ENCODE measurements at places on chromosomes 6 and 20.

GRCh38 chr6:170129691-170130171 is 161.1 kb downstream of the DLL1 start:
- peak; percentile 54 for ATAC-seq

DNA sequence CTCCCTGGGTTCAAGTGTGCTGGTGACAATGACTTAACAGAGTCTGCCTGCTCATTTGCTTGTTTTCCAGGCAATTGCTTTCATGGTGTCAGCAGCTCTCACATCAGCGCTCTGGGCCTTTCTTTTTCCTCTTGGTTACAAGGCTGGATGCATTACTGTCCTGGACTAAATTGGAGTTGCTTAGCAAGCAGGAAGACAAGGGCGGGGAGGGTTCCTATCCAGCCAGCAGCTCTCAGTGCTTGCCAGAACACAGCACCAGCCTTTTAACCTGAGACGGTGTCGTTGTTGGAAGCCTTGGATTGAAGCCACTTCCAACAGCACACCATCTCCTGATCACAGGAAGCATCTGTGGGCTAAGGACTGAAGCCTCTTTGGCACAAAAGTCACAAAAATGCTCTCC is 606.9 kb downstream of the CDH26 start:
- no peak for ATAC-seq

DNA sequence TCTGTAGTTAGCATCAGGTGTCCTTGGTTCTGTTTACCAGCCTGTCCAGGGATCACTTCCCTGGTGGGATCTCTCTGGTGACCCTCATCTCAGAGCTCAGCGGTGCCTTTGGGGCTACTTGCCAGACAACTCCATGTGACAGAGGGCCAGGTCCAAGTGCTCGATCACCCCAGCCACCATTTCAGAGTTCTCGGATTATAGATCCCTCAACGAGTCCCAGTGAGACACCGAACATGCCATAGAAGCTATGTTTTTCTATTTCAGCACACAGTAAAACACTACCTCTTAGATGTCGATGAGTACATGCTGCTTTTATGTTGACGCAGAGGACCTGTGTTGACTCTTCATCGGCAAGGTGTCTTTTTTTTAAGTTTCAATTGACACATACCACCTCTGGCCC is 170.1 kb upstream of the AKAP12 start:
- no peak for ATAC-seq

GRCh38 chr20:1627200-1627550 is 7.4 kb upstream of the SIRPB1 start:
- no peak for ATAC-seq

DNA sequence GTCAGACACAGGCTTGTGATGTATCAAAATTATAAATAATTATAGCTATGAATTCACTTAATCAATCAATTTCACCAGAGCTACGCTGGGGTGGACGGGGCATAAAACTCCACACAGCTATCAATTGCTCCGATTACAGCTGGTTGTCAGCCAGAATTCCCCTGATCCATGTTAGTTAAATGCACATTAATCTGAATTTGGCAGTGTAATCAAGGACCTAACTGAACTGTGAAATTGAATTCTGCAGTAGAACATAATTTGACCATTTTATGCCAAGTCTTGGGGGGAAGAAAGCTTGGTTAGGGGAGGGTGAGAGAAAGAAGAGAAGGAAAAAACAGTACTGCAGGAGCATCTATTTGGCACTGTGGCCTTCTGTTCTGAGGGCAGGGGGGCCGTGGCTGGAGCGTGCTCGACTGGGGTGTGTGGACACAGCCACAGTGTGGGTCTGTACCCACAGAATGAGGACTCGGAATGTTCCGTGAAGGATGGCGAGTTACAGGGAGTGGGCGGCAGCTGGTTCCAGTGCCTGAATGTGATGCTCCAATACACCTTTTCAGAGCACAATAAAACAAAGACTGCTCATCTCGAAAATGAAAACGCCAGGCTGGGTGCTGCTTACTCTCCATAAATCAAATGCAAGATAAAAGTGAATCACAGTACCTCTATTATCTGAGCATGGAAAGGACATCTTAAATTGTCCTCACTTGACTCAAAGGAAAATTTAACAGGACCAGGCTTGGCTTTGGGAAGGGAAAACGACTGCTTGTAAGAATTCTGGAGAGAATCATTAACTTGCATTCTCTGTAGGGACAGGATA is 59.2 kb downstream of the LAMP5 start:
- no peak for ATAC-seq

- no peak for ATAC-seq
Measured at GRCh38 chr6:24229696-24230405, 103.8 kb downstream of the NRSN1 start.

GRCh38 chr20:57473246-57474048 is 51.5 kb downstream of the CTCFL start:
- no peak for ATAC-seq

DNA sequence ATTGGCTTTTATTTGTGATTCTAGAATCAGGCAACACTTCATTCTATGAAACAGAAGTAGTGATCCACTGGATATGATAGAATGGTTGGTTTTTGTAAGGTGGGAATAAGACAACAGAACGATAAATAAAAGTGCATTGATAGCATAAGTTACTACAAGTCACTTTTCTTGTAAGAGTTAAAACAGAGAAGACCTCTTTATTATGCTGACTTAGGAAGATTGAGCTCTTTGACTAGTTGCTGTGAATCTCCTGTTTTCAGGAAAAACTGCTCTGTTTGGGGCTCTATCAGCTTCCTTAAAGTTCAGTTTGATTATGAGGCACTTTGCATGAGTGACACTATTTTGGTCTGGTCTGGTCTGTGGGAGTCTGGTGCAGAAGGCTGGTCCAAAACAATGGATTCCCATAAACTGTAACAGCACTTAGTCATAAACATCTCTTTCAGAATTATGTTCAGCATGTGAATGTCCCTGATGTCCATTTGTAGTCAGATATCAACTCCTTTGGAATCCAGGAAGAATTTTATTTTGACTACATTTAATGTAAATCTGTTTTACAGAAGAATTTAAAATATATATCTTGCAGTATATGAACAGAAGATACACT is 35.0 kb upstream of the DSE start:
- ATAC-seq: no peak

GRCh38 chr20:36506253-36506652 is 35.1 kb upstream of the MYL9 start:
- peak; percentile 82 for ATAC-seq

GRCh38 chr20:34675993-34676641 is 775 bp downstream of the PIGU start:
- peak; percentile 17 for ATAC-seq

GRCh38 chr6:142222022-142222421 is 75.0 kb downstream of the VTA1 start:
- no peak for ATAC-seq

DNA sequence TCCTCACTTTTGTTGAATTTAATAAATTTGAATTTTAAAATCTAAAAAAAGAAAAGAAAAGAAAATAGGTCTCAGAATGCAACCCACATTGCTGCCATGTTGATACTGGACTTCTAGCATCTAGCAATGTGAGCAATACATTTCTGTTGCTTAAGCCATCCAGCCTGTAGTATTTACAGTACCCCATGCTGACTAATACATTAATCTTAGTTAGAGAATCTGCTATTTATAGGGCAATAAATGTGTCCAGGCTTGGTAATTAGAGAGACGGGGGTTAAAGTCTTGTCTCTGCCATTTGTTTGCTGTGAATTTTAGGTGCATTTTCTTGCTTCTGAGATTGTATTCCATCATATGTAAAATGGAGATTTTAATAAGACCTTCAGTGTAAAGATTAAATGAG is 471.3 kb downstream of the DHX35 start:
- no peak for ATAC-seq

DNA sequence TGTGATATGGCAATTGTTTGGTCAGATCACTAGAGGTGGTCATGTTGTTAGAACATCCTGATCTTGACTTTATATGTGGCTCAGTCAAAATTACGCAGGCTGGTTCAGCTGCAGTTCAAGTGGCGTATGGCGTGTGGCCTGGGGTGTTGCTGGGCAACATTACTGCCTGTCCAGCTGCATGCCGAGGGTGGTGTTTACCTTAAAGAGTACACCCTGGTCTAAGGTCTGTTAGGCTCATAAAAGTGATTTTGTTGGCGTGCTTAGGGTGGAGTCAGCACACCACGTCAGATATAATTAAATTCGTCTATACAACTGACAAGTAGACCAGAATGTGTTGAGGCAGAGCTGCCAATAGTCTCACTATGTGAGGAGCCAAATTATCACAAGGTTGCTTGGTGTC is 55.6 kb upstream of the NEDD9 start:
- ATAC-seq: no peak

DNA sequence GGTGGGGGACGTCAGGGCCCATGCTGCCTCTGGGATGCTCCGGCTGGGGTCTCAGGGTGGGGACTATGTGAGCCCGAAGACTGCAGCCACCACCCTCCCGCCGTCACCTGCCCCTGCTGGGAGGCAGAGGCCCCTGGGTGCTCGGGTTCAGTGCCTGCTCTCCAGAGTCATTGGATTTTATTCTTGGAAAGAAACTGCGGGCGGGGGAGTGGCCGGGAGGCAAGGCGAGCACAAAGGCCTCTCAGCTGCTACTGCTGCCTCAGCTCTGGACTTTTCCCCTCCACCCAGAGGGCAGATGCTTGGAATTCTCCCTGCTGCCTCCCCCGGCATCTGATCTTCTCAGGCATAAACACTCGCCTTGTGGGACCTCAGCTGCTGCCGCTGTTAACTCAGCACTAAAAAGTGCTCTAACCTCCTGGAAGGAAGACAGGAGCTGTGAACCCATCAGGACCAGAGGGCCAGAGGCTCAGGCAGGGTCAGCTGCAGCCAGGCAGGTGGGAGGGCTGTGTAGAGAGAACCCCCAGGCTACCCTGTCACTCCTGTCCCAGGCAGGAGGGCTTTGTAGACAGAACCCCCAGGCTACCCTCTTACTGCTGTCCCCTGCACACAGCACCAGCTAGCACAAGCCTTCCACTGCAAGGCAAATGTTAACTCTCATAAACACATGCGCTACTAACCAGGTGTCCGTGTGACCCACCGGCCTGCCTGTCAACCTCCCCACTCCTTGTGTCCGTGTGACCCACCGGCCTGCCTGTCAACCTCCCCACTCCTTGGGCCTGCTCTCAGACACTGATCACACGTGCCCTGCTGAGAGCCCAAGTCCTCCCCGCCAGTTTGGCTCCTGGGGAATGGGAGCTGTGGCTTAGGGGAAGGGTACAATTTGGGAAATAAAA is 9.4 kb upstream of the FRMD1 start:
- ATAC-seq: no peak

GRCh38 chr6:117613920-117614560 is 11.7 kb upstream of the GOPC start:
- ATAC-seq: no peak

DNA sequence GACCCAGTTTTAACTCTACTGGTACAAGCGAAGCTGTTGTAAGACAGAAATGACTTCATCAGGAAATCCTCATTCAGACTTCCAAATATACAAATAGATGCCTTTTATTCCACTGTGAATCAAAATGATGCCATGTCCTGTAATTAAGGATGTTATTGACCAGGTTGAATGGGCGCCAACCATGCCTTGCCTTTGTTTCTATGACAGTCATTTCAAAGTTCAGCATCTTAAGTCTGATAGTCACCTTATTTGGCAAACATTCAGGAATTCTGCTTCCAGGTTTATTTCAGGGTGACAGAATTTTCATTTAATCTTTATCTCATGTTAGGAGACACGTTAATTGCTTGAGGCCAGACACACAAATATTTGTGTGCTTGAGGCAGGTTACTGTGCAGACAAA is 592.8 kb upstream of the JAG1 start:
- no peak for ATAC-seq

GRCh38 chr6:3232017-3232945 is 4.8 kb upstream of the TUBB2B start:
- ATAC-seq: peak; percentile 19

DNA sequence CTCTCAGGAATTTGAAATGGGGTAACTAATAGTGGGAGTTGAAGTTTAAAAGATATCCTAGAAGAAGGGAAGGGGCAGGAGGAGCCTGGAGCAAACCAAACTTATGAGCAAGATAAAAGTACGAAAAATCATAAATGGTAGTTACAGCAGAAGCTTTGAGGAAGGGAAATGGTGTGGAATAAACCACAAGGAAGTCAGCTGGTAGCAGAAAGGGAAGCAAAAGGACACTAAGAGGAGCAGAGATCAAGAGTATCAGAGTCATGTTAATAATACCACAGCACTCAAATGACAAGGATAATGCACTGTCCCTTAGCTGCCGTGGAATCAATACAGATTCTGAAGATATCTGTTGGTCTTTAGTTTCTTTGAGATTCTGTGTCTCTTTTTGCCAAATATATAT is 44.9 kb upstream of the CCDC28A start:
- ATAC-seq: no peak

- no peak for ATAC-seq
Measured at GRCh38 chr6:1285556-1285955, 26.3 kb upstream of the FOXQ1 start.

GRCh38 chr20:50425076-50425475 is 85.1 kb upstream of the PTPN1 start:
- ATAC-seq: no peak

GRCh38 chr20:58038123-58038654 is 190.3 kb downstream of the ANKRD60 start:
- no peak for ATAC-seq

- no peak for ATAC-seq
Measured at GRCh38 chr20:50113420-50114224, 672 bp upstream of the UBE2V1 start.

DNA sequence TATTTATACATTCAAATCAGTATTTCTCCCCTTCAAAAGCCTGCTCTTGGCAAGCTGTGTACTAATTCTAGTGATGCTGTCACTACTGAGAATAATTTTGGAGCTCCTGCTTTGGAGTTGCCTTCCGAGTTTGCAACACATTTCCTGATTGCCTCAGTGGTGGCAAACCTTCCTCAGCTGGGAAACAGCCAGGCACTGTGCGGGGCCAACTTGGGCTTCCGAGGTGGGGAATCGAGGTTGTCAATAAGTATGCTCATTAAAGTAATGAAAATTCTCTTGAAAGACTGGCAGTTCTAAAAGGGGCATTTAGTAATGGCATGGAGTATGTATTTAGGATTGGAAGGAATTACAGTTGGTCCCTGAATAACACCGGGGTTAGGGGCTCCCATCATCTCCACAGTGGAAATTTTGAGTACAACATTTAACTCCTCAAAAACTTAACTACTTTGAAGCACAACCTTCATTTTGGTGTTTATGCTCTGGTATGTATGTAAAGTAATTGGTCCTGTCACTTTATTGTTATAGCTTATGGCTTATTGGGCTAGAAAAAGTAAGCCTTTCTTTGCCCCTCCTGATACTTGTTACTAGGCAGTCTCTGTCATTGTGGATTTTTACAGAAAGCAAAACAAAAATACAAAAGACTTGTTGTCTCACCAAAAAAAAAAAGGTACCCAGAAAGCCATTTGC is 2.7 kb downstream of the PAQR8 start:
- no peak for ATAC-seq

Data from SK-N-SH treated with all-trans-retinoic acid at 6 μM for 48 hours (cell line).